OCI-LY7 (cell line): ENCODE measurements at places on chromosomes 3 and 15. TPM values are rescaled to one million over a fixed set of nuclear protein-coding genes. Genes with fewer than 3 reads are reported as not detected.

CHST2 gene
- 1.1 and 1.2 TPM in 2 replicates for total RNA-seq

ARHGEF26 gene
- 0.11 and 0.35 TPM in 2 replicates for total RNA-seq

DUOX1 gene
- not detected in 2 replicates for total RNA-seq

HRG gene
- not detected in 2 replicates for total RNA-seq
